ENCODE measurements at places on chromosomes 3 and 15.

GRCh38 chr3:7962301-7962700 is 539.3 kb upstream of the LMCD1 start:
- no peak for DNase-seq

- DNase-seq = no peak
These were observed 1.2 kb upstream of the PROK2 start for GRCh38 chr3:71786217-71786549.

DNA sequence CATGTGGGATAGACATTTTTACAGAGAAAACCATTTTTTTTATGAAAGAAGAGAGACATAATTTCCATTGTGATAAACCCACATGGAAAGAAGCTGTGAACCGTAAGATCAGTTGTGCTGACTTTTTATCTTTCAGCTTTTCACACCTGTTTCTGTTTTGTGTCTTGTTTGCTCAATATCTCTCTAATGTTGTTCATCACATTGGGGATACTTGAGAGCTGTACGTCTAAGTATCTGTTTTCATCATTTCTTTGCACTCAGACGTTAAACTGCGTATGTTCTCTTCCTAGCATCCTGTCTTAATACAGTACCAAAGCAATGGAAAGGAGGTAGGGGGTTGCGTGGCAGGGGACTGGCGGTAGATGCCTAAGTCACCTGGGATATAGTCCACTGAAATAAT is 449.0 kb downstream of the NAALADL2 start:
- DNase-seq = no peak

GRCh38 chr15:58556028-58556361 is 124.2 kb downstream of the LIPC start:
- no peak for DNase-seq

- DNase-seq = no peak
These were observed 10.5 kb downstream of the SHF start for GRCh38 chr15:45177285-45177684.

All from fibroblast of gingiva (primary cell).